ENCODE measurements at places on chromosomes 4 and X.

DNA sequence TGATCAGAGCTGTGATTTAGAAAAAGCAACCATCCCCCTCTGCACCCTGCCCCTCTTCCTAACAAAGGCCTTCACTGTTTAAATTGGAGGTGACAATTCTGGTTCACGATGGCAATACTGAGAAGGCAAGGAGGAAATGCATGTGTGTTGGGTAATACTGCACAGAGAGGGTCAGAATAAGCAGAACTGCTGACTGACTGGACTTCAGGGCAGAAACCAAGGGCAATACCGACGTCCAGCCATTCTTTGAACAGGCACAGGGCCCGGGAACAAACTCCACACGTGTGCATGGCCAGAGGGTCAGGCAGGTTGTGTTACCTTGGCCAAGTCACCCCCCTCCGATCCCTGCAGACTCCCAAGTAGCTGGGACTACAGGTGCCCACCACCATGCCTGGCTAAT is 6.0 kb downstream of the ACSL1 start:
- DNase-seq: no peak

DNA sequence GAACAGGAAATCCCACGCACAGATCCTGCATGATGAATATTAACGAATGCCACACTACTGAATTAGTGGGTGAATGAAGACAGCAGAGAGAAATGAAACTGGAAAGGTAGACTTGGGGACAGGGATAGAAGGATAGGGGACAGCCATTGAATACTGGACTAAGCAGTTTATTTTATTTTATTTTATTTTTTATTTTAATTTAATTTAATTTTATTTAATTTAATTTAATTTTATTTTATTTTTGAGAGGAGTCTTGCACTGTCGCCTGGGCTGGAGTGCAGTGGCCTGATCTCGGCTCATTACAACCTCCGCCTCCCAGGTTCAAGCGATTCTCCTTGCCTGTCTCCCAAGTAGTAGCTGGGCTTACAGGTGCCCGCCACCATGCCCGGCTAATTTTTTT is 385.2 kb downstream of the GPAT3 start:
- no peak for DNase-seq

DNA sequence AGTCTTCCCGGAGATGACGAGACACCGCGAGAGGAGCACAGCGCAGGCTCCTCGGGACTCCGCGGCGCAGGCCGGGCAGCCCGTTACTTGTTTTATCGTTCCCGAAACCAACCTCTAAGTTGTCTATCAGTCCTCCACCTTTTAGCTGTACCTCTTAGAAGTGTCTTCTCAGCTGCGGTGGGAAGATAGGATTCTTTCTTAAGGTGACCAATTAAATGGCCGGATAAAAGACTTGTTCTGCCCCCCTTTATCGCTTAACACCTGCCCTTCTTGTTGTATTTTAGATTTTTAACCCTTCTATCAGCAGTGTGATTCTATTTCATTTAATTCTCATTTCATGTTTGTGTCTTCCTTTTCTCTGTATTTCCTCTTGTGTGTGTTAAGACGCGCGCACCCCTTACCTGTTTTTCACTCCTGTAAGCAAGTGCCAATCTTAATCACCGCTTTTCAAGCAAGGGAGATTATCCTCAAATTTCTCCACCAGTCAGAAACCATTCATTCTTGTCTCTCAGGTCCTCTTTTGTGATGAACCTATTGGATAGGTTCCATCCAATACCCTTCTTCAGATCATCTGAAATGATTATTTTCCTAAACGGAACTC is at the start of gene SLC9B2:
TSS of gene SLC9B2 (minus strand) at position 15 of the 601 bp plus-strand sequence. CDS start 9,211 bp downstream, outside the sequence.
- DNase-seq: no peak

GRCh38 chr4:163772238-163772637 is 277.7 kb downstream of the TMA16 start:
- no peak for DNase-seq

DNA sequence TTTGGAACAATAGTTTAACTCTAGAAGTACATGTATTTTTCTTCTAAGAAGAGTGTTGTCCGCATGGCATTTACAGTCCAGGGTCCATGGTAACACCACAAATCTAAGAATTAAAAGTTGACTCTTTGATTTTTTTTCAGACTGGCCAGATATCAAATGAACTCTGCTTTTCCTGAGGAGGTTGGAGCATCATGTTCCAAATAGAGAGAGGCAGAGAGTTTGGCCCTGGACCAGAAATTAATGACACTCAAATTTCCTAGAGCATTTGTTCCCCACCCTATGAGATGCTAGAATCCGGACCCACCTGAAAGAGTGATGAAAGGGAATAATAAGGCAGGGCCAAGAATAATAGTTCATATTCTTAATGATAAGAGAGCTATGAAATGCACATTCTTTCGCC is 47.0 kb upstream of the NAP1L5 start:
- DNase-seq: no peak

GRCh38 chr4:183391204-183391603 is 53.2 kb upstream of the CDKN2AIP start:
- DNase-seq: no peak

GRCh38 chrX:24877854-24878650 is 137.7 kb downstream of the ARX start:
- no peak for DNase-seq

- no peak for DNase-seq
Observed at GRCh38 chr4:181289198-181289597, 954.0 kb upstream of the TENM3 start.
